ENCODE measurements at places on chromosomes 3 and 15.

- no peak for DNase-seq
Observed at GRCh38 chr15:63029676-63030075, 12.9 kb upstream of the TPM1 start.

GRCh38 chr3:111418391-111418790 is 123.6 kb upstream of the CD96 start:
- DNase-seq, result no peak

DNA sequence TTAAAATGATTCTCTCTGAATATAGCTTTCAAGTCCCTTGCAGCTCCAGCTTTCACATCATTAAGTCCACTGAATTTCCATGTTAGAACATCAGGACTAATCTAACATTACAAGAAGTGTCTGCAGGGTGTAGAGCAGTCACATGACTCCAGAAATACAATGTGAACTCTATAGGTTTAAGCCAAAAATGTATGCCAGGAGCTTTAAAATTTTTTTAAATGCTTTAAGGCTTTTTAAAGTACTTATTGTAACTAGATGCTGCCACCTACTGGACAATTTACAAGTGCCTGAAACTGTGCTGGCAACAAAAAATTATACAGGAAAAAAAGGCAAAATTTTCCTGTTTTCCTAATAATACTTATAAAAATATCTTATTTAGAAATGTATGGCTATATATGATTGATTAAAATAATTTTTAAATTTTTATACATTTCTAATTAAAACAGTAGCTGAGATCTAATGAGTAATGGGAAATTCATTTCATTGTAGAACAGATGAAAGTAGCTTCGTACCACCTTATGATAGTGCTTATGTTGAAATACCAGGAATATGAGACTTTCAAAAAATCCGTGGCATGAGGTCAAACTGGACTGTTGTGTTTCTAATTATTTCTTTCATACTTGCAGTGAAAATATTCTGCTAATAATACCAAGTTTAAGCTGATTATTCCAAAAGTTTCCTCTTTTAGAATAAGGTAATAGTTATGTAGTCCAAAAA is 25.7 kb downstream of the FSIP1 start:
- no peak for DNase-seq

GRCh38 chr15:70714565-70714964 is 48.8 kb downstream of the UACA start:
- DNase-seq, result no peak

DNA sequence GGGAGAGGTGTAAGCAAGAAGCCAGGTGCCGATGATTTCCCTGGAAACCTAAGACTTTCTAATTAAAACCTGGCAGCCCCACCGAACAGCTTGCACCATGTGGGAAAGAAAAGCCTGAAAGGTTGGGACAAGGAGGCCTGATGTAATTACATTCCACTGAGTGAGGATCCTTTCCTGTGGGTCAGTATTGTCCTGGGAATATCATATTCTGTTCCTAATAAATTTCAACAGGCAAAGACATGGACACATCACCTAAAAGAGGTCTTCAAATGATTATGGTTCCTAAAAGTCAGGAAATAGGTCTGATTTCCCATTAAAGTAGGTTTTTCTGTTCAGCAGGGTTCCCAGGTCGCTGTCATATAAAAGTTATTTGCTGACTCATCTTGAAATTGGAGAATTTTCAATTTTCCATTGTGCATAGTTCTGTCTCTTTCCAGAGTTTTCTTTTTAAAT is 58.5 kb downstream of the DUT start:
- DNase-seq, result no peak

GRCh38 chr15:100050877-100051786 is 290.6 kb downstream of the ADAMTS17 start:
- DNase-seq, result no peak

GRCh38 chr15:60751985-60752952 is 273.3 kb upstream of the ICE2 start:
- DNase-seq, result no peak

DNA sequence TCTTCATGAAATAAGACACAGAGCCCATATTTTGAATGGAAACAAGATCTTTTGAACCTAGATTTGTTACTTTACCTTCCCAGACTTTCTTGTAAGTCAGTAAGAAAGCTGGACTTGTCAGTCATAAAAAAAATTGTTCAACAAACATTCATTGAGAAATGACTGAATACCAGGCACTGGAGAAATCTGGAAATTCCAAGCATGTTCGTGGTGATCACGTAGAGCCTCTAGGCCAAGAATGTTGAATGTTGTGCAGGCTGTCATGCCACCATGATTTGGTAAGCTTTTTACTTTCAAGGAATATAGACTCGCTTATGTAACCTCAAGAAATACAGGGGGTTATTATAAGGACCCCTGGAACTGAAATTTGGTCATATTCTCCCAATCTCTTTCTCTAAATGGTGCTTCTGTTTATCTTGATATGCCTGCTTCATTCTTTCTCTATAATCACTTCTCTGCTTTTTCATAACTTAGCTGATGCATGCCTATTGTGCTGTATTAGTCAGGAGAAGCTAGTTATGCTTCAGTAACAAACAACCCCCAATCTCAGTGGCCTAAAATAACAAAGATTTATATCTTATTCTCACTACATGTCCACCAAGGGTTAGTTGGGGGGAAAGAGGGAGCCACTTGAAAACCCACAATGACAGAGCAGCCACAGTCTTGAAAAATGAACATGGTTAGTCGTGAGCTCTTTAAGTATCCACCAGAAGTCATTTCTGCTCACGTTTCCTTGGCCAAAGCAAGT is 3.4 kb upstream of the TPM1 start:
- no peak for DNase-seq

- DNase-seq, result no peak
Observed at GRCh38 chr15:71288348-71288955, 173.2 kb downstream of the THSD4 start.

DNA sequence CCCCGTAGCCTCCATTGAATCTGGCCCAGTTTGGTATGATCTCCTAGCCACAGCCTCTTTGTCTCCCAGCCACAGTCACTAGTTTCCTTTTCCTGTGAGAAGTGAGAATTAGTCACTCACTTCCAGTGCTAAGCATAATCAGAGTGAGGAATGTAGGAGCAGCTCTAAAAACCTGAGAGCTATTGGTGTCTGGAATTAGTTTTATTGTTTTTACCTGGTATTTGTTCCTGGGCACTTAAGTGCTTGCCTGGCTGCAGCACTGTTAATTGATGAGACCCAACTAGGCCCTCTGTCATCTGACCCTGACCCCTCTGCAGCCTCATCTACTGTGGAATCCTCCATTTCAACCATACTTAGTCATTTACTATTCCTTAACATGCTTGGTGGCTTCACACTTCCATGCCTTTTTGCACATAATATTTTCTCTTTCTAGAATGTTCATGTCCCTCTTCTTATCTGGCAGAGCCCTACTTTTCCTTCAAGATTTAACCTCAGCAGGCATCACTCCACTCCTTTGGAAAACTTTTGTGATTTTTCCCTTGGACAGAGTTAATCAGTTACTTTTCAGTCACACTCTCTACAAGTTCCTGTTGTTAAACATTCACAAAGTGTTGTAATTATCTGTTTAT is 48.8 kb downstream of the PDE8A start:
- DNase-seq, result no peak

- DNase-seq, result no peak
Observed at GRCh38 chr3:184942735-184943134, 130.8 kb downstream of the VPS8 start.

- no peak for DNase-seq
Observed at GRCh38 chr3:46663591-46664135, 29.8 kb downstream of the ALS2CL start.

- no peak for DNase-seq
Observed at GRCh38 chr3:127102188-127102520, 90.8 kb upstream of the PRR23E start.

DNA sequence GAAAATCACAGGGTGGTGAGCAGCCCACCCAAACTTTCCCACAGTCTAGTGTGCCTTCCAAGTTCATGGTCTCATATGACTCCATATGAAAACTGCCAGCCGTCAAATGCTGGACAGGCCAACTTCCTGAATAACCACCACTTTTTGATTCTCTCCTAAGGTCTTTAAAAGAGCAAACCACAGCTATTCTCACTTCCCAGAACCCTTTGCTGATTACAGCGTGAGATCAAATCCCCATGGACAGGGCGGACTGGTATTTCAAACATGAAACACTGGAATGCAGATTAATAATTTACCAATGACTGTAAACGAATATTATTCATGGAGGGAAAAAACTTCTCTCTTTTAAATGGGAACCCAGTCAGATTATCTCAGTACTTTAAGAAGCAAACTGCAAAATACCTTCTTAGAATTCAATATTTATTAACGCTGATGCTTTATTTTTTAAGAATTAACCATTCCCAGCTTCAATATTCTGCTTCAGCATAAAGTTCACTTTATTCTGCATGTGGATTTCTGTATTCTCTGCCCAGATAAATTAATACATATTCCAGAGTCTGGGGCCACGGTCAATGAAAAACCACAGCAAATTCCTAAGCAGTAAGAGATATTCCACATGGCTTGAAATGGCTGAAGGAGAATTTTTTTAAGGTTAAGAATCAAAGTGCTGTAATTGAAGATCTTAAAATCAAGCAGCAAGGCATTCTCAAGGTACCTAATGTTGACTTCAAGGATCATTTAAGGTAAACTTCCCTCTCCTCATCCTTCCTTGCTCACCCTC is 42.9 kb downstream of the MYO1E start:
- DNase-seq, result no peak

DNA sequence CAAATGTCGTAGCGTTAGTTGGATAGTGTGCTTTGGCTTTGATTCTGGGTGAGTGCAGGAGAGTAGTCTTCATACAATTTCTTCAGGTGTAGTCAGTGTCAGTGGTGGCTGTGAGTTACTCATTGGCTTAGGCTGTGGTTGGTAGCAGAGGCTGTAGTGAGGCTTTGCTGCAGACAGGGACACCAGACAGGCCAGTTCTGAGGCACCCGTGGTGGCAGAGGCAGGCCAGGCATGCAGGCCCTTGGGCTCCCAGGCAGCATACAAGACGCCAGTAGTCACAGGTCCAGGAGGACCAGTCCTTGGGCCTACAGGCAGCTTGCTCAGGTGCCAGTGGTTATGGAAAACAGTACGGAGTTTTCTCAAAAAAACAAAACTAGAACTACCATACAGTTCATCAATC is 61.3 kb downstream of the DMXL2 start:
- DNase-seq, result no peak

DNA sequence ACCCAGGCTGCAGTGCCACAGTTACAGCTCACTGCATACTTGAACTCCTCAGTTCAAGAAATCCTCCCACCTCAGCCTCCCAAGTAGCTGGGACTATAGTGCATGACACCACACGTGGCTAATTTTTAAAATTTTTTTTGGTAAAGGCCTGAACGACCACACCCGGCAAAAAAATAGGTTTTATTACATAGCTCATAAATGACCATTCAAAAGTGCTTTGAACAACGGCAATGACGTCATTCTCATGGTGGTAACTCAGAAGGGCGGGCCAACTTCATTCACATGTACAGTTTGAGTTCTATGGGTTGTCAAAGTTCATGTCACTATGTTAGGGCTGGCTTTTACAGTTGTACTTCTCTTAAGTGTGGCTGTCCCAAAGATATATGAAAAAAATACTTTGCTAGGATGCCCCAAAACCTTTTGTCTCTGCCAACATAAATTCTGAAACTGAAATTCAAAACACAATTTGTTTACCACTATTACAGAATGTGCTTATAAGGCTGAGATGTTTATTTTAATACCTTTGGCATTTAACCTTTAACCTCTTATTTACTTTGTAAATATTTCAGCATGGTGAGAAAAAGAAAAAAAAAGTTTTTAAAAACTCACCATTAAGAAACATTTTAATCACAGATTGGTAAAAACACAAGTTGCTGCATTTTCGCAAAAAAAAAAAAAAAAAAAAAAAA is 6.2 kb downstream of the MYO1E start:
- no peak for DNase-seq

GRCh38 chr3:158568784-158569183 is 2.2 kb upstream of the MLF1 start:
- DNase-seq, result no peak

GRCh38 chr3:108028896-108029295 is 61.9 kb downstream of the CD47 start:
- DNase-seq, result no peak

DNA sequence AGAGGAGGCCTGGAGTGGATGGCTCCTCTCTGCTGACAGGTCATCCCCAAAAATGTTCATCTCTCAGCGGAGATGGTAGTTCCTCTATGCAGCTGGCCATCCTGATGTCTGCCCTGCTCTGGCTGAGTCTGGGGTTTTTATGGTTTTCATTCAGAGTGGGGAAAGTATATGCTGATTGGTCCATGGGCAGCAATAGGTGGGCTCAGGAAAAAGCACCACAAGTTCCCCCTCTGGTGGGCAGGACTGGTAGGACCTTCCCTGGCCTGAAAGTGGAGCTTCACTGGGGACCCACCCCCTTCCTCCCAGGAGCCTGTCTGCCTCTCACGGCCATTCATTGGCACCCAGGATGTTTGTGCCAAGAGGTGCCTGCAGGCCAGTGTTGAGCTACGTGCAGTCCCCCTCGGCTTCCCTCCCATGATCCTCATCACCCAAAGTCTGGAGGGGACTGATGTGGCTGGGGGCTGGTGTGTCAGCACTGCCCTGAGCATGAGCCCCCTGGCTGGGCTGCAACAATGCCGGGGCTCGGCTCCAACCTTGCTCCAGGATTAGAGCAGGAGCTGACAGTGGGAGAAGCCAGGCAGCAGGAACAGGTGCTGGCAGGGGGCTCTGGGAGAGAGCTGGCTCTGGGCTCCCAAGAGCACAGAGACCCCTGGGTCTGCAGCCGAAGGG is 13.1 kb upstream of the BLOC1S6 start:
- DNase-seq, result no peak

DNA sequence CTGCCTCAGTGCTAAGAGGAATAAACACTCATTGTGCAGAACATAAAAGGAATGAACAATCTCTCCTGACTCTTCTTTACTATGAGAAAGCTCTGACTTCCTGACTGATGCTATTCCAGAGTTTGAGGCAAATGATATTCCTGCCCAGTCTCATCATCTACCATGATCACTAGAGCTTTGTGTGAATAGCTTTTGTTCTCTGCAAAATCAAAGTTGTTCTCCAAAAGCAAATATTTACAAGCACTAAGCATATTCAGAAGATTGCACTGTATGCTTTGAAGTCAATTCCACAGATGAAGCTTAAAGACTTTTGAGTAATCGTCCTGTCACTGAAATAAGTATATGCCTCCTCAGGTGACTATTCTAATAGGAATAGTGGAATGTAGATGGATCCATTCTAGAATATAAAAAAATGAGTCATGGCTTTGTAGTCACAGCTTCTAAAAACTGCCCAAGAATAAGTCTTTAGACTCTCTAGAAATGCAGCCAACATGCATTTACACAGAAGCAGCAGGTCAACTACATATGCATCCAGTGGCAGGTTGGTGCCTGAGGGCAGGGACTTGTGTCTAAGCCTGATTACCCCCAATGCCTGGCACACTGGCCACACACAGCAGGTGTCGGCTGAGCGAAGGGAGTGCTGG is 34.6 kb downstream of the TNFAIP8L3 start:
- no peak for DNase-seq

GRCh38 chr3:160661660-160662059 is 15.3 kb upstream of the ARL14 start:
- DNase-seq, result no peak

DNA sequence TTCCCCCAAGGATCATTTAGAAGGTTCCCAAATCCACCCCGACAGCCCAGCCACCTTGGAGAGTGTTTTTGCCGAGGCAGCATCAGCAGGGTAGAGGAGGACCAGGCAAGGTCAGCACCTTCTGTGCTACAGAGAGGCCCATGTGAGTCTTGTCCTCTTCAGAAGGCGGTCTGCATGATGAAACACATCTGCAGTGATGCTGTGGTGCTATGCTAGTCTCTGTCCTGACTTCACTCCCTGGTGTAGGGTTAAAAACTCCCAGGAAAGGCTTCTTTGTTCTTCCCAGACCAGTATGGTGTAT is 87.9 kb downstream of the ITPR1 start:
- DNase-seq, result no peak

GRCh38 chr3:185939721-185940120 is 1.9 kb upstream of the TRA2B start:
- DNase-seq, result no peak

Data from amygdala (tissue), 56 donors.